Left colon (tissue), 2 donors: ENCODE measurements at places on chromosomes 4 and X. TPM values are rescaled to one million over a fixed set of nuclear protein-coding genes. Genes with fewer than 3 reads are reported as not detected.
A peak's percentile ranks its signal among the peaks of the same experiment; 100 is the strongest.

DNA sequence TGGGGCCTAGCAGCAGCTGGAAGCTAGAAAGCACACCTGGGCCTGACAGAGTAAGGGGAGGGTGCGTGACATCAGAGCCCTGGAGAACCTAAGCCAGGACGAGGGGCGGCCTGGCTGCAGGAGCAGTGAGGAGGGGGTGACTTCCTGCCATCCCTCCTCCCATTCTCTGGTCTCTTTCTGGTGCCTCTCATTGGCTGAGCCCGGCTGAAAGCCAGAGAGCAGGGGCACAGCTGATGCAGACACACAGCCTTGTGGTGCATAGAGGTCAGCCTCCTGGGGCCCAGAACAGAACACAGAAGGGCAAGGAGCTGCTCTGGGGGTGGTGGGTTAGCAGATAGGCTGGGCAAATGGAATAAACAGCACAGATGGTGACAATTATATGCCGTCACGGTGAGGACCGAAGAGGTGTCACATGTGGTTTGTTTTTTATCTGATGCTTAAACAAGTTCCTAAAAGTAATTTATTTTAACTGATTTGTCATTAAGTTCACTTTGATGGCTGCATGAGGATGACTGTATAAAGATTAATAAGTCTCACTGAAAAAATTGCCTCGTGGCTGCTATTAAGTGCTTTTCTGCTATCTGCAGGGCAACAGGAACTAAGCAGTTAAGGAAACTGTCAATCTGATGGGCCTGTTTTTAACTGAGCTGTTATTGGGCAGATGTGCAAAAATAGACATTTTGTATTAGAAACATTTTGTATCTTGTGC, 102.0 kb downstream of the FNIP2 start:
- DNase-seq: no peak

- DNase-seq: no peak
These were observed 202.8 kb downstream of the SHROOM3 start for GRCh38 chr4:76637712-76638361.

DNA sequence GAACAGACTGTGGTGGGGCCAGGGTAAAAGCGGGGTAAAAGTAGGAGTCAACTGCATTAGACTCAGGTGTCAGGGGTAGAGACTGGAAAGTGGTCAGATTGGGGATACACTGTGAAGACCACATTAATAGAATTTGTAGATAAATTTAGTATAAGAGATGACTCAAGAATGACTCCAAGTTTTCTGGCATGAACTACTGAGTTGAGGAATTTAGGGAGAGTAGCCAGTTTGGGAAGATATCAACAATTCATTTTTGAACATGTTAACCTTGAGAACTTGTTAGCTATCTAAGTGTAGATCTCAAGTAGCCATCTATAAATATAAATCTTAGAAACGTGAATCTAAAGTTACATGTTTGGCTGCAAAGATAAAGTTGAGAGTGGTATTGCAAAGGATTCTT, 206.9 kb upstream of the HCCS start:
- no peak for DNase-seq

DNA sequence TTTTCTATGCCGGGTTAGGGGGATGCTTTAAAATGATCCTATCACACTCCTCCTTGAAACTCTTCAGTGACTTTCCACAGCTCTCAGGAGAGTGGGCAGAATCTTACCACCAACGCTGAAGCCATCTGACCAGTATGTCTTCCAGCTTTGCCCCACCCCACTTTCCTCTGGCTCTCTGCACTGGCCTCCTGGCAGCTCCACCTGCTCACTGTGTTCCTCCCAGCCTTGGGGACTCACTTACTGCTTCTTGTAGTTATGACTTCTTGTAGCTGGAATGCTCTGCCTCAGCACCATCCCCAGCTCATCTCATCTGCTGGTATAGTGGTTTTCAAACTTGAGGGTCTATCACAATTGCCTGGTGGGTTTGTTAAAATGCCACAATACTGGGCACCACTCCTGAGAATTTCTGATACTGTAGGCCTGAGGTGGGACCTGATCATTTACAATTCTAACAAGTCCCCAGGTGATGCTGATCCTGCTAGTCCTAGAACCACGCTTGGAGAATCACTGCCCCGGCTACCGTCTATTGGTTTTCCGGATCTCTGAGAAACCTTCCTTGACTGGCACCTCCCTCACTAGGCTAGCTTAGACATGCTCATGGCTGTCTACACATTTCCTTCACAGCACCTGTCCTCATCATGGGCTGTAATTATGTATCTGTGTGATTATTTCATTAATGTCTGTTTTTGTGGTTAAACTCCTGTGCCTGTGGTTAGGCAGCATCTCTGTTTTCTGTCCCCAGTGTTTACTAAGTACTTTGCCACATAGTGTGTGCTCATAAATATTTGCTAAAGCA, 152.2 kb downstream of the MGST2 start:
- DNase-seq: peak; percentile 30

DNA sequence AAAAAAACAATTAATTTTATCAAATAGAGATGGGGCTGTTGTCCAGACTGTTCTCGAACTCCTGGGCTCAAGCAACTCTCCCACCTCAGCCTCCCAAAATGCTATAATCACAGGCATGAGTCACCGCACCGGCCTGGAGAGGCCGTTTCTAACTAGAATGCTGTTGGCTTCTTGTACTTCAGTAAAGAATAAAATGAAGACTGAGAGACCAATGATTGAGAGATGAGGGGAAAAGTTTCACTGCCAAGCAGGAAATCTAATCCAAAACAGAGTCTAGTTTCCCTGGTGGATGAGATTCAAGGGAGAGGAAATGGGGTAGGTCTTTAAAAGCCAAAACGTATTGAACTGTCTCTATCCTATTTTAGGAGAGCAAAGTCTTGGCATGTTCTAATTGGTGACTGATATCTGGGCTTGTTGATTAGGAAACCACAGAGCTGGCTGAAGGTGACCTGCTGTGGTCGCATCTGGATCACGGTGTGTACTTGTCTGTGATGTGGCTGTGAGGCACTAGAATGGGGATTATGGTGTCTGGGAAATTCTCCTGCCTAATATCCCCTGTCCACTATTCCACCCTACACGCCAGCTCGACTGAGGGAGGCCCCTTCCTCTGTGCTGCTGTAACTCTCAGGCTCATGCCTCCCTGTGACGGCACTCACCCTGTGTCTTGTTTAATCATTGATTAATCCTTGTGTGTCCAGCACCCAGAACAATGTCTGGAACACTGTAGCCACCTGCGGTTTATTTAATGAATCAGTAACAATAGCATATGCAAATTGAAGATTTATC, 15.0 kb upstream of the TRIM2 start:
- DNase-seq: no peak

- DNase-seq: no peak
These were observed 227.3 kb downstream of the KDR start for GRCh38 chr4:54898056-54898562.

- no peak for DNase-seq
These were observed 2142.5 kb upstream of the TENM3 start for GRCh38 chr4:180100433-180101344.

GRCh38 chrX:2251211-2251610, 249.6 kb downstream of the DHRSX start:
- DNase-seq: no peak

DNA sequence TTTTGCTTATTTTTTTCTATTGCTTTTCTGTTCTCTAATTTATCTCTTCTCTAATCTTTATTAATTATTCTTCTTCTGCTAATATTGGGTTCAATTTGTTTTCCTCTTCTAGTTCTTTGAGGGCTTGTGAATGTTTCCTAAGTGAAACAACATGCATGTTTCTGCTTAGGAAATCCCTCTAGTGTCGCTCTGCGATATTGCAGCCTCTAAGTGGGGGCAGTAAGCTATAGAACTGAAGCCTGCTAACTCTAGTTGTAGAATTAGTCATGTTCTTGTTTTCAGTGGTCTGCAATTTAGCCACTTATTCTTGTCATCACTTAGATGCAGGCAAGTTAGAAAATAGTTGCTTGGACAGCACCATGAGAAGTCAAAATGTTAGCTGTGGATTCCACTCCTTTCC, 222.6 kb downstream of the SPIN4 start:
- peak; percentile 5 for DNase-seq

GRCh38 chrX:47228550-47229270, 4.1 kb upstream of the USP11 start:
- no peak for DNase-seq

DNA sequence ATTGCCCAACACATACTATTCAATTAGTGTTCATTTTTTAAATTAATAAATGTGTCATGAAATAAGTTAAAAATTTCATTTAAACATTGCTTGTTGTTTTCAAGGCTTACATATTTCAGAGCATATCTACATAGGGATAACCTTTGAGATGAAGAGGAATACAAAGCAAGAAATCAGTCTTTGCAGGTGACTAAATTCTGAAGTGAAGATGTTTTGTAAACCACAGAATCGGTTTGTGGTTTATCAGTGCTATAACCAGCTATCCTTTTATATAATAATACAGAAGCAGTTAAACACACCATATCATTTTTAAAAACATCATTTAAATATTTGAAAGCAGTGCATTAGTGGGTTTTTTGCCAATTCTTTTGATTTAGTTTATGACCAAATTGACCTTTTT, 26.9 kb downstream of the FAM241A start:
- DNase-seq: no peak

- DNase-seq: no peak
These were observed 27.7 kb upstream of the TEC start for GRCh38 chr4:48297256-48297846.

- DNase-seq: no peak
These were observed 39.0 kb downstream of the FBXO8 start for GRCh38 chr4:174244441-174244840.

DNA sequence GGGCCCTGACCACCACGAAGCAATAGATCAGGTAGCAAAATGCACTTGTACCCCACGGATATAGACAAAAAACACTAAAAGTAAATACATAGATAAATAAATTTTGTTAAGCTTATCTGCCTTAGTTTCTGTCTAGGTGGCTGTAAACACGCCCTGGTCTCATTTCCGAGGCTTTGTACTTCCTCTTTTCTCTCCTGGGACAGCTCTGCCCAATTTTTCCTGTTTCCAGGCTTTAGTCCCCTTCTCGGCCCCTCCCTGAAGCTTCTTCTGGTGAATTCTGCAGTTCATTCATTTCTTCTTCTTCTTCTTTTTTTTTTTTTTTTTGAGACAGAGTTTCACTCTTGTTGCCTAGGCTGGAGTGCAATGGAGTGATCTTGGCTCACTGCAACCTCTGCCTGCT, 73.4 kb upstream of the STOX2 start:
- no peak for DNase-seq

- DNase-seq: no peak
These were observed 156.1 kb downstream of the STPG2 start for GRCh38 chr4:97987019-97987648.

- DNase-seq: peak; percentile 75
These were observed 40.0 kb downstream of the TXK start for GRCh38 chr4:48093991-48094416.

GRCh38 chr4:9925750-9926439, 95.4 kb downstream of the SLC2A9 start:
- DNase-seq: no peak

- DNase-seq: no peak
These were observed 157.8 kb upstream of the AADAT start for GRCh38 chr4:170247596-170247995.

The STOX2 gene
- 2.7 TPM for total RNA-seq

The ITGB1BP2 gene
- 0.61 TPM for total RNA-seq

The MOSPD2 gene
- total RNA-seq: 7.6 TPM

The TMPRSS11B gene
- not detected for total RNA-seq

The CLGN gene
- total RNA-seq: 0.37 TPM

The GYPE gene
- 0.18 TPM for total RNA-seq

The SLC49A3 gene
- total RNA-seq: 15.8 TPM
